Activated CD4-positive, alpha-beta T cell treated with anti-CD3 and anti-CD28 coated beads, Interleukin-2, amount 10 ng/mL, durations not matched to agents 24 days and 14 days (primary cell): ENCODE measurements at places on chromosomes 5 and 9. TPM values are rescaled to one million over a fixed set of nuclear protein-coding genes. Genes with fewer than 3 reads are reported as not detected.

DNA sequence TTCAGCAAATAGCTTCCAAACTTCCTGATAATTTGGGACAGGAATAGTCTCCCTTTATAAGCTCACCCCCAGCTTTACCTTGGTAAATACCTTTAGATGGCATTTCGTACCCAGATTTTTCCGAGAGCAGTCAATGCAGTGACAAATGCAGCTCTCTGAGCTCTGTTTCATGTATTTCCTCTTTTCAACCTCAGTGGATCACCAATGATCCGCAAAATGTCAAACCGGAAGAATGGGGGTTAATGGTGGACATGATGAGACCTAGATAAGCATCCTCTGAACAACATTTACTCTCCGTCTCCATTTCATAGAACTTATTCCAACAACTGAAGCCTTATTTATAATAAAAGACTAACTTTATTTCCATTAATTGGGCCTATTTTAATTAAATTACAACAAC, 227.3 kb downstream of the MCTP1 start:
- no peak for DNase-seq

GRCh38 chr5:109529987-109530386, 120.2 kb upstream of the PJA2 start:
- no peak for DNase-seq

Gene ZDHHC11
- 13.6 and 14.3 TPM in 2 replicates for total RNA-seq

Gene PIK3R1
- 35.2 and 38.6 TPM in 2 replicates for total RNA-seq

Gene ACOT12
- not detected in 2 replicates for total RNA-seq

Gene PRSS3
- not detected in 2 replicates for total RNA-seq

Gene RNF44
- 71.4 and 74.0 TPM in 2 replicates for total RNA-seq

DNA sequence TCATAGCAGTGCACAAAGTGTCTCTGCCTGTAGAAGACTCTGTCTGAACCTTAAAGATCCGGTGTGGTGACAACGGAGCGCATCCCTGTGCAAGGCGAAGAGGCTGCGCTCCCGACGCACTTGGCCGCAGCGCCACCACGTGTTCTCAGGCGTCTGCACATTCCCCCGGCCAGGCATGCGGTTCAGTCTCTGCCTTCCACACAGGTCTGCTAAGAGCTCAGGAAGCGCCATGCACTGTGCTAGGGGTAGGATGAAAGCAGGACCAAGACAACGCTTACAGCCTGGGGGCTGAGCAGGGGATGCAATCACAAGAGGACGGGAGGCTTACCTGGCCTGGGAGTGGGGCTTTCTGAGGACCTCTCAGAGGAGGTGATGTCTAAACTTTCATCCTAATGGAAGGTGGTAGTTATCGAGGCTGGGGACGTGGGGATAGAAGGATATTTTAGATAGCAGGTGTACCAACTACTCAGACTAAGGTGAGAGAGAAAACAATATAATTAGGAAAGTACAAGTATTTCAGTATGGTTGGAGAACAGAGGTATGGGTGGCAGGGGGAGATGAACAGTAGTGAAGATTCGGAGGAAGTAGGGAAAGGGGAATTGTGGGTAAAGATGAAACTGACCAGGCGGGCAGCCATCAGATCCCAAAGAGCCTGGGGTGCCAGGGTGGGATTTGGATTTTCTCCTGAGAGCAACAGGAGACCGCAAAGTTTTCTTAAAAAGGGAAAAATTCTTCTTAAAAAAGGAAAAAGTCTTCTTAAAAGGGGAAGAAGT, 13.3 kb downstream of the CAPSL start:
- DNase-seq: peak; percentile 96

DNA sequence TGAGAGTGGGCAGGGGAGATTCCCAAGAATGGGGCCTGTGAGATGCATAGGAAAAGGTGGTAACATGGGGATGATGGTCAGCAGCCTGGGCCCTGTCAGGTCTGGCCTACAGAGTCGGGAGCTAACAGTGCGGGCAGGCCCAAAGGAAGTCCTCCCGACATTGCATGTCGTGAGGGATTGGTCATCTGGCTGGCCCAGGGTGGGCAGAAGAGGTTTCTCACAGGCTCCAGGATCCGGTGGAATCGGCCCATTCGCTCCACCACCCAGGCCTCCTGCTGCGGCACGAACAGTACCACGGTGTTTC, 514 bp downstream of the STOML2 start:
- DNase-seq: no peak

Gene STRBP
- total RNA-seq: 25.1 and 25.8 TPM in 2 replicates

GRCh38 chr5:25862276-25862675, 1176.1 kb downstream of the CDH9 start:
- no peak for DNase-seq

- DNase-seq: no peak
Observed at GRCh38 chr5:115683081-115683480, 57.2 kb upstream of the TMED7 start.

DNA sequence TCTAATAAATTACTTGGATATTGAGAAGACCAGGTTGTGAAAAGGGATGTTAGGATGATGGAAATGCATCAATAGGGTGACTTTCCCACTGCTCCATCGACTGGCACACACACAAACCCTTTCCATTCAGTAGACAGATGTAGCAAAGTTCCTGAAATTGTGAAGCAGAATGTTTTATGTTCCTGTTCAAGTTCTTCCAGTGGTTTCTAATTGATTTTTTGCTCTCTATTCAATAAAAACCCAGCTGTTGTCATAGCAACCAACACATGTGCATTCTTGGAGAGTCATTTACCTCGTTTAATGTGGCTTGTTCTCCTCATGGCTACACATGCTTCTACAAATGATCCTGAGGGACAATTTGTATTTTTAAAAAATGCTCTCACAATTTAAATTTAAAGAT, 244.6 kb downstream of the RAB3C start:
- DNase-seq: no peak
